ENCODE measurements at places on chromosomes 7 and 10. TPM values are rescaled to one million over a fixed set of nuclear protein-coding genes. Genes with fewer than 3 reads are reported as not detected.

C10orf143 gene
- not detected for total RNA-seq

ANXA8L1 gene
- total RNA-seq = 17.4 TPM

SNX10 gene
- 7.6 TPM for total RNA-seq

DNA sequence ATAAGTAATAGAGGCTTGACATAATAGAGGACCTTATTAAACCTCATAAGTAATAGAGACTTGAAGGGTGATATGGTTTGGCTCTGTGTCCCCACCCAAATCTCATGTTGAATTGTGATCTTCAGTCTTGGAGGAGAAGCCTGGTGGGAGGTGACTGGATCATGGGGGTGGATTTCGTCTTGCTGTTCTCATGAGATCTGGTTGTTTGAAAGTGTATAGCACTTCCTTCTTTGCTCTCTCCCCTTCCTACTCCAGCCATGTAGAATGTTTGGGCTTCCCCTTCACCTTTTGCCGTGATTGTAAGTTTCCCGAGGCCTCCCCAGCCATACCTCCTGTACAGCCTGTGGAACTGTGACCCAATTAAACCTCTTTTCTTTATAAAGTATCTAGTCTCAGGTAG lies 8.6 kb downstream of the KIFBP start:
- H3K4me3 ChIP-seq = no peak overlapping the region
- no peak for DNase-seq

DNA sequence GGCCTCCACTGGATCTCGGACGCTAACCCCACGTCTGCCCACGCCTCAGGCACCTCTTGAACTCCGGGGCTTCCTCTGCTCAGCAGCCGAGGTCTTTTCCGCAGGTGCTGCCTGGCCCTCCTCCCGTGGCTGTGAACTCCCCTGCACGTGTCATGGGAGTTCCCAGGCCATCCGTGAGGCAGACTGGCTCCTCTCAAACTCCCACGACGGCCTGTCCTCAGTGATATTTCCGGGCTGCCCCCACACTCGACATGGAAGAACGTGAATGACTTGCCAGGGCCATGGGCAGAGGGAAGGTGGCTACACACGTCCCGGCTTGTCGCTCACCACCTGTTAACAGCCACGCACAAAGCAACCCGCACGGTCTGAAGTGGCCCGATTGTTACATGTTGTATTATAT lies 110.9 kb downstream of the ADARB2 start:
- H3K27me3 ChIP-seq = no peaks in the 10 kb centered on the region
- H3K36me3 ChIP-seq = no peaks in the 10 kb centered on the region
- DNase-seq = no peak
- no peaks in the 10 kb centered on the region for H3K4me1 ChIP-seq
- H3K27ac ChIP-seq = no peak overlapping the region
- no peak overlapping the region for H3K4me3 ChIP-seq

- no peak overlapping the region for H3K27ac ChIP-seq
- no peak for DNase-seq
- no peaks in the 10 kb centered on the region for H3K4me1 ChIP-seq
- H3K27me3 ChIP-seq = no peaks in the 10 kb centered on the region
- H3K4me3 ChIP-seq = no peak overlapping the region
These were observed 45.4 kb upstream of the GRID1 start for GRCh38 chr10:86411852-86412560.

DNA sequence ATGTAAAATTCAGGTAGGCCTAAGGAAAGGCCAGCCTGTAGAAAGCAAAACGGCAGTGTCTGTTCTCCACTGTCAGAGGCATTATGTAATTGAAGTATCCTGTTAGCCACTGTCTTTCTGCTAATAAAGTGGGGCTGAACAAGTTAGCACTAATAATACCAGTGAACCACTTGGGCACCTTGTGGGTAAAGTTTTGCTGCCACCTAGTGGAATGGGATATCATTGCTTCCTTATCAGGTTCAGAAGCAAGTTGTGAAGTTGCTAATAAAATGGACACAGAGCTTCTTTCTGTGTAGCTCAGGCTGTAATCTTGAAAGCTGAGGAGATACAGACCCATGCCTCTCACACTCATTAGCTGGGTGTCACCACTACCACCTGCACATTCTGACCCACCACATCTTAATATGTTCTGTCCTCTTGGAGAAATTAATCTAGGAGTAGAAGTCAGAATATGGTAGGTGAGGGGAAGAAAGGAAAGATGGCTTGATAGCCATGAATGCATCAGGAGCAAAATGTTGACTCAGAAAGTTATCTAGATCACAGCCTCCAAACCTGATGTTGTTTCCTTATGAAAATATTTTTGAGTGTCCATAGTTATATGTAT lies 175.1 kb downstream of the SEPTIN7 start:
- H3K4me1 ChIP-seq = peaks cover 4% of the 10 kb centered on the region
- DNase-seq = peak; percentile 77
- no peaks in the 10 kb centered on the region for H3K36me3 ChIP-seq
- H3K27me3 ChIP-seq = no peaks in the 10 kb centered on the region
- H3K4me3 ChIP-seq = no peak overlapping the region

DNA sequence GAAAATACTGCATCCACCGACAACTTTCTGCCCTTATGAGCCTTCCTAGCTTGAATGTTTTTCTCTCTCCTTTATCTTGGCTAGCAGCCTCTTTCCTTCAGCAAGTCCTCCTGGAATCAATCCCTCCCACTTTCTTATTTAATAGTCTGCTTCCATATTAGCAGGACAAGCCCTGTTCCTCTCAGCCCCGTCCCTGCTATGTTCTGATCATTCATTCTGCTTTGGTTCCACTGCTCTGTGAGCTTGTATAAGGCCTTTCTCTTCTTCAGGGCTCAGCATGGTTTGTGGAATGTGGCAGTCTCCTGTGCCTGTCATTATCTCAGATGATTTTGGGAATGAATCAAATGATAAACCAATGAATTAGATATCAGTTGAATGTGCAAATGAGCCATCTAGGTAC lies 420.1 kb downstream of the DPP6 start:
- H3K27me3 ChIP-seq = no peaks in the 10 kb centered on the region
- H3K4me3 ChIP-seq = no peak overlapping the region
- no peak overlapping the region for H3K27ac ChIP-seq
- no peaks in the 10 kb centered on the region for H3K4me1 ChIP-seq
- no peaks in the 10 kb centered on the region for H3K36me3 ChIP-seq
- DNase-seq = no peak

DNA sequence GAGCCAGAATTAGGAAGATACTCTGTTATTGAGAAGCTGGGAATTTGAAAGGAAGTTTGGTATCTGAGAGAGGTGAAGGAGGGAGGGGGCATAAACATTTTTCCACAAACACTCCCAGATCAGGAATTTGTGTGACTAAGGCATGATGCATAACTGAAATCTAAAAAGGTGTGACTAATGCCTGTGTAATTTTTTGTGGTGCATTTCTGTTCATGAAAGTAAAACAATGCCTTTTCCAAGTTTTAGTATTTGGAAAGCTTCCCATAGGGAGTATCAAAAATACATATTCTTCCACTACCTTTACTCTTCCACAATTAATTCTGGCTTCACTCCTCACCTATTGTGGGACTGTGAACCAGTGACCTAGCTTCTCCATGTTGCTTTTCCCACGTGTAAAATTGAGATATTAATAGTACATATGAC lies 56.4 kb upstream of the CAV2 start:
- no peak overlapping the region for H3K27ac ChIP-seq
- peaks cover 42% of the 10 kb centered on the region for H3K4me1 ChIP-seq
- peak; percentile 24 for DNase-seq
- no peaks in the 10 kb centered on the region for H3K36me3 ChIP-seq

- no peak overlapping the region for H3K4me3 ChIP-seq
- H3K36me3 ChIP-seq = no peaks in the 10 kb centered on the region
- H3K27ac ChIP-seq = no peak overlapping the region
- H3K27me3 ChIP-seq = no peaks in the 10 kb centered on the region
These were observed 5.8 kb upstream of the JAKMIP3 start for GRCh38 chr10:132059760-132060508.

DNA sequence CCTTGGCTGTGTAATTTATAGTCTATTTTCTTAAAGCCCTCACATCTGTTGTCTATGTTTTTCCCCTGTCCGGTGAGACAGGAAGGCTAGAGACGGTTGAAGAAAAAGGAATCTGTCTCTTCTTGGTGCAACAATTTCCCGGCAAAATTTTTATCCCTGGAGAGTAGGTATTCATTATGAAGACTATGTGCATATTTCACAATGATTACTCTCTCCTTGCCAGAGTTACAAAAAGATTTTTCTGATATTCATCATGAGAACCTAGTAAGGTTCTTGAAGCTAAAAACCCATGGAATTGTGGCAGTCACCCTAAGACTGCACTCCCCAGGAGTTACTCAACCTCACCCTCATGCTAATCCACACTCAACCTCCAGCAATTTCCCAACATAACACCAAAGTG lies 55.0 kb upstream of the GHITM start:
- H3K4me3 ChIP-seq = no peak overlapping the region
- DNase-seq = no peak
- no peaks in the 10 kb centered on the region for H3K4me1 ChIP-seq

GRCh38 chr7:18846765-18847215 lies 270.6 kb downstream of the TWIST1 start:
- H3K36me3 ChIP-seq = no peaks in the 10 kb centered on the region
- H3K4me3 ChIP-seq = no peak overlapping the region
- no peaks in the 10 kb centered on the region for H3K27me3 ChIP-seq
- no peak overlapping the region for H3K27ac ChIP-seq

DNA sequence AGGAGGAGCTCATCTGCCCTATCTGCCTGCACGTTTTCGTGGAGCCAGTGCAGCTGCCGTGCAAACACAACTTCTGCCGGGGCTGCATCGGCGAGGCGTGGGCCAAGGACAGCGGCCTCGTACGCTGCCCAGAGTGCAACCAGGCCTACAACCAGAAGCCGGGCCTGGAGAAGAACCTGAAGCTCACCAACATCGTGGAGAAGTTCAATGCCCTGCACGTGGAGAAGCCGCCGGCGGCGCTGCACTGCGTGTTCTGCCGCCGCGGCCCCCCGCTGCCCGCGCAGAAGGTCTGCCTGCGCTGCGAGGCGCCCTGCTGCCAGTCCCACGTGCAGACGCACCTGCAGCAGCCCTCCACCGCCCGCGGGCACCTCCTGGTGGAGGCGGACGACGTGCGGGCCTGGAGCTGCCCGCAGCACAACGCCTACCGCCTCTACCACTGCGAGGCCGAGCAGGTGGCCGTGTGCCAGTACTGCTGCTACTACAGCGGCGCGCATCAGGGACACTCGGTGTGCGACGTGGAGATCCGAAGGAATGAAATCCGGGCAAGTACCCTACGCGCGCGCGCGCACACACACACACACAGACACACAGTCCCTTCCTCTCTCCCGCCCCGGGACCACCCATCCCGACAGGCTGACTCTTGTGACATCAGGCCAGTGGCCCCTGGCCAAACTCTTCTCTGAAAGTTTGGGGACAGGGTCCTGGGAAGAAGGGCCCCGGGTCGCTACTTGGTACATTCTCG lies 538 bp downstream of the TRIM8 start:
- no peaks in the 10 kb centered on the region for H3K36me3 ChIP-seq
- H3K4me3 ChIP-seq = peak overlapping the region; percentile 74
- H3K4me1 ChIP-seq = peaks cover 11% of the 10 kb centered on the region
- peak; percentile 83 for DNase-seq

Data from Caco-2 (cell line).